ENCODE measurements at places on chromosomes 5 and 9.

DNA sequence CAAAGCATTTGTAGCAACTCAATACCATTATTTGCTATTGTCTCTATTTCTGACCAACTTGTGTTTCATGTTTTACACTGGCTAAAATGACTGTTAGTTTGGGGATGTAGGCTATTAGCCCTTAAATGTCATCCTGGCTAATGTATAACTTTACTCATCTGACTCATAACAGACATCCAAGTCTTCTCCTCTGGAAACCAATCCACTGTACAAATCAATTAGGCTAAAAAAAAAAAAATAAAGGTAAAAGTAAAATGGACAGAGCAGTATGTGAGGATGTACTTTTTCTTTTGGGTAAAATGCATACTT, 20.6 kb downstream of the MEGF9 start:
- no peak for DNase-seq

DNA sequence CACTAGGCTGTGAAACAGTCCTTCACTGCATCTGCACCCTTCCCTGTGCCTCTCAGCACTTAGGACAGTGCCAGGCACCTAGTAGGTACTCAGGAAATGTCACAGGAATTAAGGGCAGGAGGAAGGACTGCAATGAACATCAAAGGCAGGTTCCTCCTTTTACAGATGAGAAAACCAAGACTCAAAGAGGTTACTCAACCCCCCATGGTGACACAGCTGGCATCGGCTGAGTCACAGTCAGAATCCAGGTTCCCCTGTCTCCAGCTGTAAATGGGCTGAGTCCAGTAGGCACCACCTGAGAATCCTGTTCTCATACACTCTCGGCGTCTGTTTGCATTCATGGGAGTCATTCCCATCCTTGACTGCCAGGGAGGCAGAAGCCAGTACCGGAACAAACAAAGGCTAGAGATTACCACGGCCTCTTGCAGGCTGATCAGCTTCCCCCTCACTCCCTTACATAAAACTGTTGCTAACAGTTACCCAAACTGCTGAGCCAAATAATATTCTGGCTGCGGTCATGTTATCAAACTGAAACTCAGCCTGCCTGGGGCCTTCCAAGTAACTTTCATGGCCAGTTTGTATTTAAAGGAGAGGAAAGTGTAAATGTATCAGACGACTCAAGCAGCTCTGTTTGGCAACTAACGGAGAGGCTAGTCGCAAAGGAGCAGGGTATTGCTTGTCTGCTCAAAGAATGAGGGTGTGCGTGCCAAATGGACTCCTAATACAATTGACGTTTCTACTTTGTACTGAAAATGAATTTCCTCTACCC, 201.7 kb downstream of the PAPPA start:
- no peak for DNase-seq

DNA sequence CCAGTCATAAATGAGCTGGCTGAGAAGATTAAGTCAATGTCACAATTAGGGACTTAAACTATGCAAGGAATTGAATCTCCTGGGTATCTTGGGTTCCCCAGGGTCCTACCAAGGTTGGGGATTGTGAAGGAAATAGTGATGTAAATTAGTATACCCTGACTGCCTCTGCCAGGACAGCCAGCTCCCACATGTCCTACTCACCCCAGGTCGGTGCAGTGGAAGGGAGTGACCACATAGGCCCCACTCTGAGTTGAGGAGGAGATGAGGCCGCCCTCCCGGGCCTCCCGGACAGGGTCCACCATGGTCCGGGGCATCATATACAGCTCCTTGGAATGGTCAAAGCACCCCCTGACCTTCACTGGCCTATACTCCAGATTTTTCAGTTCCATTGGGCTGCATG, 2.7 kb downstream of the SURF1 start:
- no peak for DNase-seq

GRCh38 chr5:179878222-179879002, 19.8 kb upstream of the MRNIP start:
- DNase-seq, result no peak

DNA sequence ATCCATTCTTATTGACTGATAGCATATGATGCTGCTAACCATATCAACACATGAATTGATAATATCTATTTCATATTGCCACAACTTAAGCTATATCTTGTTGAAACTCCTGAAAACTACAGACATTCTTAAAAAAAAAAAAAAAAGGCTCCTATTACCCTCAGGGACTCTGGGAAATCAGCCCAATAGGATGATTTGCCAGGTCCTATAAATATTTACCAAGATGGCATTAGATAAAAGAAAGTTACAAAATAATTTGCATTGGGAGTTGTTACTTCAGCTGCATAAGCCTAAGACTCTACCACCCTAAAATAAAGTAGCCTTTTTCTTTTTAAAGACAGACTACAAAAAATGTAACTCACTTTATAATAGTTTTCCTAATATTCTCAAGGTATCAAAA, 84.4 kb downstream of the CDO1 start:
- no peak for DNase-seq

- DNase-seq, result no peak
These were observed 38.2 kb upstream of the TNIP1 start for GRCh38 chr5:151118913-151119575.

Measured in epithelial cell of proximal tubule (primary cell).